Amniotic stem cell (primary cell): ENCODE measurements at places on chromosomes 11 and 22.

- no peak for DNase-seq
Observed at GRCh38 chr11:82722231-82722630, 11.4 kb downstream of the FAM181B start.

- no peak for DNase-seq
Observed at GRCh38 chr11:95435628-95436353, 204.8 kb upstream of the SESN3 start.

DNA sequence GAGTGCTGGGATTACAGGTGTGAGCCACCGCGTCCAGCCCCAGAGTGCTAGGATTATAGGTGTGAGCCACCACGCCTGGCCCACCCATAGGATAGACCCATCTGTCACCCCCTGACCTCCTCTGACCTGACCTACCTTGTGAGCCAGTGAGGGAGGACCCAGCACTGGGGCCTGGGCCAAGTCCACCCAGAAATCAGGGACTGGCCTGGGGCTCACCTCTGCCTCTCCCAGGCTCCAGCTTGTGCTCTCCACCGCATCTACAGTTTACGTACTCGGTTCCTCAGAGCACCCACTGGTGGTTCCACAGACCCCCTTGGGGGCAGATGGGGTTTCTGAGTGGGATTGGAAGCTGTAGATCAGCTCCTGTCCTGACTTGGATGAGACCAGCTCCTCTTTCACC is 6.4 kb downstream of the SLC29A2 start:
- no peak for DNase-seq

DNA sequence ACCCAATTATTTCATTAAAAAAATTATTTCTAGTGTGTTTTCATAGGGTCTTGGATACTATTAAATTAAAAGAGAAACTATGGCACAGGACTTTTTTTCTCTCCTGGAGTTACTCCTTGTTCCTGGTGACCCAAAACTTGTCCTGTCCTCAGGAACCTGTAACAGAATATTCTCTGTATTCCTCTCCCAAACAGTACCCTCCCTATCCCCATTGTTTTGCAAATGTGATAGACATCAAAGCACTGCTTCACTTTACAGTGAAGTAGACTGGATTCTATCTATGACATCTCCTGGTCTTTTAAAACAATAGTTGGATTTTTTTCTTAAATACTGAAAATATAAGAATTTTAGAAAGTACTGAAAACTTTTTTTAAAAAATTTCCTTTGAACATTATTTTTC is 37.2 kb downstream of the FAR1 start:
- no peak for DNase-seq

DNA sequence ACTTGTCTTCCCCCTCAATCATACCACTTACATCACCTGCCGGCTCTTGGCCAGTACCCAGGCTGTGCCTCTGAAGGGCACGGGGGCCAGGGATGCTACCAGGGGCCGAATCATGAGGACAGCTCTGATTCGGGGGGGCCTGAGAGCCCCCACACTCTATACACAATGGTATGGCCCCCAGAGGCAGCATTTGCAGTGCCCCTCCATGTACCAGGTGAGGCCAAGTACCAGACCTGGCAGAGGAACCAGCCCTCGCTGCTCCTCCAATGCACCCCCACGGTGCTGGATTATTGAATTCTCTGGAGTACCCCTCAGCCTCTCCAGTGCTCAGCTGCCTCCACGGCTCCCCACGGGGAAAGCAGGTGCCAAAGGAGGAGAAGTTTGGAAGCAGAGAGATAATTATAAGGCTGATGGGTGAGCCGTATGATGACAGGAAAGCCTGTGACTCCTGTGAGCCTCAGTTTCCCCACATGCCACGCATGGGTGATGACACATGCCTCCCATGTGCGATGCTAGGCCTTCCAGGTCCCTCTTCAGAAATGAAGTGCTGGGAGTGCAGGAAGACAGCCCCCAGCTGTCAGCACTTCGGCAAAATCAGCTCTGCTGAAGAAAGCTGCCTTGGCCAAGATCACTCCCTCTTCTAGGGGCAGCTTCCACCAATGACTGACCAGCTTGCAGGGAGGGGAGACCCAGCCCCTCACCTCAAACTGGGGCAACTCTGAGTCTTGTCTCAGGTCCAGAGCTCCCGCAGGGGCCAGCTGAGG is 69.9 kb downstream of the THAP12 start:
- DNase-seq, result no peak

DNA sequence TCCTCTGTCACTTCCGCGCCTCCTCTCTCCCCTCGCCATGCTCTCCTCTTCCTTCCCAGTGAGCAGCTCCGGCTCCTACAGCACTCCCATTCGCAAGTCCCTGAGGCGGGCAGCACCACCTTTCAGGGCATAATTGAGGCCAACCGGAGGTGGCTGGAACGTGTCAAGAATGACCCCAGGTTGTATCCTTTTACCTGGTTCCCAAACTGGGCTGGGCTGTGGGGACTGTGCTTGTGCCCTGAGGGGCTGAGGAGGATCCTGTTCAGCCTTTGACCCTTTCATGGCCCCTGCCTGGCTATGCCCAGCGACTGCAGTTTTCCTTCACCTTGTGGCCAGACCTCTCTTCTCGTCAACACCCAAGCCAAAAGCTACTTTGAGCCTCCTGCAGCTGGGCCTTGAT is 84.1 kb downstream of the CEP164 start:
- no peak for DNase-seq

- no peak for DNase-seq
Observed at GRCh38 chr22:37824674-37825641, 1.8 kb downstream of the GALR3 start.

DNA sequence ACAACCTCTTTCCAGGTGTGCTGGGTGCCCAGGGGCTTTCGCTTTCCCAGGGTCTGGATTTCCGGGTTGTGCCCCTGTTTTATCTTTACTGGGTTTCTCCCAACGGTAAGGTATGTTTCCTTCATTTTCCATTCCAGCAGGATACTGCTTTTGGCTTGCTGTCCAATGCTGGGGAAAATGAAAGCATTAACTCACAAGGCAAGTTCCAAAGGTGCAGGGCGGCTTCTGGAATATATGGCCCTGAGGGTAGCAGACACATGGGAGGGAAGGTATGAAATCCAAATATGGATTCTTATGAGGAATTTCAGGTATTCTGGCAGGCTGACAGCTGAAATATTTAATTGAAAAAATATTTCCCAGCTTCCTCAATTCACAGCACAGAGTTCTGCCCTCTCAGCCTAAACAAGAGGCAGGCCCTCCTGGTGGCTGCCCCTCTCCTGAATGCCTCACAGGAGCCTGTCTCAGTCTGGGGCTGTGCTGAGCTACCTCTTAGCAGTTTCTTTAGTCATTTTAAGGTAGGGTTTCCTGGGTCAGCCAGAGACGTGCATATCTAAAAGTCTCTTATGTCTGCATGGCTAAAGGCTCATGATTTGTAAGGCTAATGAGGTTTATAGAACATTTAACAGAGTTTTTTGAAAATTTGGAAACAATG is 318.6 kb upstream of the B3GAT1 start:
- DNase-seq, result no peak

GRCh38 chr22:49749227-49749626 is 78.4 kb downstream of the BRD1 start:
- no peak for DNase-seq

- peak; percentile 35 for DNase-seq
Observed at GRCh38 chr11:134047586-134047999, 21.3 kb upstream of the JAM3 start.

GRCh38 chr11:74677131-74677530 is 54.1 kb downstream of the CHRDL2 start:
- no peak for DNase-seq

GRCh38 chr22:20509344-20510047 is 2.1 kb downstream of the MED15 start:
- peak; percentile 85 for DNase-seq

DNA sequence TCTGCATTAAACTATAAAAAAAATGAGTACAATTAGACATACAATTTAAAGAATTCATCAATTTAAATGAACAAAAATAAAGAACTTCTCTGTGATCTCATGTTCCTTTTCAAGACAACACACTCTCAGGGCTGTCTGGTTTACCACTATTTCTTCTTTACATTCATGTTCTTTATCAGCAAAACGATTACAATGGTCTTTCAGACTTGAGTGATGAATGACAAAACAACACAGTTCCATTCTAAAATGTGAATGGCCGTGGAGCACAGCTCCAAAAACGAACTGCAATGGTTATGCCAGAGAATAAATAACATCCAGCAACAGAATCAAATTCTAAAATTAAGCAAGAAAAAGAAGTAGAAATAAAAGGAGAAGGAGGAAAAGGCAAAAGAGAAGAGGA is 113.1 kb downstream of the CADM1 start:
- no peak for DNase-seq

GRCh38 chr11:126355926-126356897 is 726 bp downstream of the ST3GAL4 start:
- DNase-seq, result no peak

DNA sequence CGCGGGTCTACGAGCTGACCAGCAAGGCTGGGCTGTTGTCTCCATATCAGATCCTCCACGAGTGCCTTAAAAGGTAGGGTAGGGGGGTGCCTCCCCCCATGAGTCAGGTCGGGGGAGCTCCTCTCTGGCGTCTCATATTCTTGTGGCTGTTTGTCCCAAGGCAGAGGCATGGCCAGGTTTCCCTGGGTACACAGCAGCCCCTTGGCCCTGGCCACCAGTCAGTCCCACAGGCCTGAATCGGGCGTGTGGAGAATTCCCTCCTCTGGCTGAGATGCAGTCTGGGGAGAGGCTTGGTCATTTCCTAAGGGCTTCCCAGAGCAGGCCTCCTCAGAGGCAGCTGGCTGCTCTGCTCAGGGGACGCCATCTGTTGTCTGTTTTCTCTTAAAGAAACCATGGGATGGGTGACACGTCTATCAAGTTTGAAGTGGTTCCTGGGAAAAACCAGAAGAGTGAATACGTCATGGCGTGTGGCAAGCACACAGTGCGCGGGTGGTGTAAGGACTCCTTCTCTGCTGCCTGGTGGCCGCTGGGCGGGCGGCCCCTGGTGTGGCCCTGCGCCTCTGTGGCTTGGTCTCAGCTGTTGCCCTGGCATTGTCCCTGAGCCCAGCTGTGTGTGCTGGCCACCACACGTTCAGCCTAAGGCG is 9.6 kb upstream of the RANBP1 start:
- no peak for DNase-seq

DNA sequence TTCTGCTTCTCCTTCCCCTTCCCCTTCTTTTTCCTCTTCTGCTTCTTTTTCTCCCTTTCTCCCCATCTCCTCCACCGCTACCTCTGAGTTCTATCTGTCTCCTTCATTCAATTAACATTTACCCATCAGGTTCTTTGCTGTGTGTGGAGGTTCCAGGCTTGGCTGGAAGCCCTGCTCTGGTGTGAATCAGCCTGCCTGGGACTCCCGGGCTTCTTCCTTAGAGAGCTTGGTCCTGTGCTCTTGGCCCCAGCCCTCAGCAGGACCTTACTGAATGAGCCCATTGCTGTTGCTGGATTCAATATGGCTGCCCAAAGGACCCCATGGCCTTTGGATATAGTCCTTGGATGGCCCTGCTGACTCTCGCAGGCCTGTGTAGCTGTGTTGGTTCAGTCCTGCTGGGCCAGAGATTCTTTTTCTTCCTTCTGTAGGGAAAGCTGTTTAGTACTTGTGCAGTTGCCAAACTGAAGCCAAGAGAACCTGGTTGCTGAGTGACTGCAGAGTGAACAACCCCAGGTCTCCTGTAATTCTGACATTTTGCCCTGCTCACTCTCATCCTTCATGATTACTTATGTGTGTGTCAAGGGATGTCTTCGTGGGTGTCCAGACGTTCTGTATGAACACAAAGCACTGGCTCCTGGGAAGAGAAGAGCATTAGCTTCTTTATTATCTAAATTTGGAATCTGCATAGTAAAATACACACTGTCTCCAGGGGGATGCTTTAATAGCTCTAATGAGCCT is 81.0 kb upstream of the ZBED5 start:
- no peak for DNase-seq

DNA sequence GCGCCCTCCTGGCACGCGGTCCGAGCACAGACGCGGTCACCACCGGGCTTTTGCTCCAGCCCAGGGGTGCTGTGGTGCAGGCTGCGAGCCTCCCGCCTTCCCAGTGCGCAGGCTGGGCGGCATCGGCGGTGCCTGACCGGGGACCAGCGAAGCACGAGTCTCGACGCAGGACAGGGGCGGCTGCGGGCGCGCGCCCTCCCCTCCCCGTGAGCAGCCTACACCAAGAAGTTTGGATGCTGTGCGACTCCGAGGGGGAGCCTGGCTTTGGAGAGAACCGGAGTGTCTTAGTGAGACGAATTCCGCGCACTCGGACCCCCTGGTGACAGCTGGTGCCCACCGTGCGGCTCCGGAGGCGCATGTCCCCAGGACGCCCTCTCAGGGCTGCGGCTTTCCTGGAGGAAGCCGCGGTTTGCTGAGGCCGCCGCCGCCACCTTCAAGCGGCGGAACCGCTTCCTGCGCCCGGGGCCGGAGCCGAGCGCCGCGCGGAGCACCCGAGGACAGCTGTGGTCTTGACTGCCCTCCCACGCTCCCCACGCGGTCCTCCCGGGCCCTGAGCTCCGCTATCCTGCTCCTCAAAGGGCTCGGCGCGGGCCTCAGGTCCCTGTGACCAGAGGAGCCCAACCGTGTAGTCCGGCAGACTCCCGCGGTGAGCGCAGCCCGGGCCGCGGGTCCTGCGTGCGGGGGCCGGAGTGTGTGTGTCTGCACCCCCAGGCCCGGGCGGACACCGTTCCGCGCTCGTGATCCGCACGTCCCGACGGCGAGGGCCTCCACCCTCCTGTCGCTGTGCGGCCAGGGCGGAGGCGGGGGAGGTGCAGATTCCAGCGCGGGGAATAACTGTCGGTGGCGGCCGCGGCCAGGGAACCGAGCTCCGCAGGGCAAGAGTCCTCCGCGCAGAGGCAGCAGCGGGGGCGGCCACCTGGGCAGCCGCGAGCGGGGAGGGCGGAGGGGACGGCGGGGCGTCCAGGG is 1.7 kb downstream of the FGF3 start:
- DNase-seq, result no peak

GRCh38 chr11:79960461-79960860 is 519.6 kb upstream of the TENM4 start:
- DNase-seq, result no peak

DNA sequence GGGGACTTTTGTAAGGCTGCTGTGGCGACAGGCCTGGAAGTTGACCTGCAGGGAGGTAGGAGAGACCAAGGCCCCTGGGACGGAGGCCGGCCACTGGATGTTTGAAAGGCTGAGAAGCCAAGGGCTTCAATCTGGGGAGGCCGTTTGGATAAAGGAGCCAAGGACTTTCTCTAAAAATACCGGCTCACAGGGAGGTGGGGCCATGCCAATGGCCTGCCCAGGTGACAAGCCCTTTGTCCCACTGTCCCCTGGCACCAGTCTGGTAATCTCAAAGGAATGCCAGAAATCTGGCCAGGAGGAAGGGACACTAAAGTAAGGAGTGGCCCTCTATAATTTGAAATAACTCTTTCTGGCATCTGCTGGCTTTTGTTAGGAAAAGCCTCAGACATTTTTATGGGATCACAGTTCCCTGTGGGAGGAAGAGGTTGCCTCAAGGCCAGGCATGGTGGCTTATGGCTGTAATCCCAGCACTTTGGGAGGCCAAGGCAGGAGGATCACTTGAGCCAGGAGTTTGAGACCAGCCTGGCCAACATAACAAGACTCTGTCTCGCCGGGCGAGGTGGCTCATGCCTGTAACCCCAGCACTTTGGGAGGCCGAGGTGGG is 1.9 kb upstream of the CHKA start:
- no peak for DNase-seq

- no peak for DNase-seq
Observed at GRCh38 chr22:32822179-32822877, 20.8 kb downstream of the TIMP3 start.

GRCh38 chr11:111454561-111455192 is 57.5 kb downstream of the BTG4 start:
- peak; percentile 32 for DNase-seq

GRCh38 chr22:43841742-43842141 is 20.6 kb downstream of the SULT4A1 start:
- DNase-seq, result no peak

- DNase-seq, result no peak
Observed at GRCh38 chr11:73453562-73453961, 77.4 kb downstream of the RELT start.
